ENCODE measurements at places on chromosomes 12 and 14.

DNA sequence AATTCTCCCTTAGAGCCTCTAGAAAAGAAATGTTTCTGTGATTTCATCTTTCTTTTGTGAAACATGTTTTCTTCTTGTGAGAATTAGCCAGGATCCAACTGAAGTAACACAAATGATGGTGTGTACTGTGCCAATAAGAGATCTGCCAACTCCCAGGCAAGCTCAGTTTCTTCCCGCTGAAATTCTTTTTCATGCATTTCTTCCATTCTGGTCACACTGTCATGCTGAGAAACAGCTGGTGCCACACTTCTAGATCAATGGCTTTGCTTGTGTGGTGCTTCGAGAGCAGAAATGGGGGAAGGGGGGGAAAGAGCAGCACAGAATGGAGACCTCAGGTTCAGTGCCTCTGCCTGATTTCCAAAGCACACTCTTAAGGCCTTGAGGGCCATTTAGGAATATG lies 41.4 kb upstream of the FGF6 start:
- no peak for DNase-seq

DNA sequence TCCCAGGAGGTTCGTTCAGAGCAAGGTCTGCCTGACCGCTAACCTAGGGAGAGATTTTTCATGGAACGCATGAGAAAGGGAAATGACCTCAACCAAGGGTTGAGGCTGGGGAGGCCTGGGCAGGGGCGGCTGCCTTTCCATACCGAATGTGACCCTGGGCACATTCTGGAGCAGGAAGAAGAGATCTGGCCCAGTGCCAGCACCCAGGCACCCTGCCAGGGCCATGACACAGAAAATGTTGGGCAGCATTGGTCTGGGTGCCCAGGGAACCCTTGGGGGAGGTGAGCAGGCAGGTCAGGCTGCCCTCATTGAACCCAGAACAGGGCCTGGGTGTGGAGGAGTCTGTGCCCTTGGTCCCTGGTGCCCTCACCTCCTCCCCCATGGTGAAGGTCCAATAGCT lies 106.8 kb downstream of the CALM1 start:
- DNase-seq = no peak

GRCh38 chr12:105072888-105073488 lies 11.3 kb downstream of the ALDH1L2 start:
- DNase-seq = no peak

DNA sequence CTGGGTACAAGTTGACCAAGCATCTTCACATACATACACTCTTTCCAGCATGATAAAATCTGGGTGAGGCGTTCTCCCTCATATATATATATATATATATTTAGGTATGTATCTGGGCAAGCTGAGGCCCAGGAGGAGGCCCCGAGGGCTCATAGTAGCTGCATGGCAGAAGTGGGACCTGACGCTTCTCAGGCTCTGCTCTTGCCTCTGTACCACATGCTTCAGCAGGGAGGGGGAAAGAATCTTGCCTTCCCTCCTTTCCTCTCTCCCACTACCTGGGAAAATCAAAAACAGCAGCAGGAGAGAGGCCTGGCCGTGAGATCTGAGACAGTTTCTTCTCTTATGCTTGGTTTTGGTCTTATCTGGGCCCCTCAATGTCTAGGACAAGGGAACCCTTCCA lies 9.2 kb downstream of the PPP1R1A start:
- no peak for DNase-seq

- no peak for DNase-seq
These were observed 88.7 kb downstream of the PPP2R5E start for GRCh38 chr14:63454436-63454835.

DNA sequence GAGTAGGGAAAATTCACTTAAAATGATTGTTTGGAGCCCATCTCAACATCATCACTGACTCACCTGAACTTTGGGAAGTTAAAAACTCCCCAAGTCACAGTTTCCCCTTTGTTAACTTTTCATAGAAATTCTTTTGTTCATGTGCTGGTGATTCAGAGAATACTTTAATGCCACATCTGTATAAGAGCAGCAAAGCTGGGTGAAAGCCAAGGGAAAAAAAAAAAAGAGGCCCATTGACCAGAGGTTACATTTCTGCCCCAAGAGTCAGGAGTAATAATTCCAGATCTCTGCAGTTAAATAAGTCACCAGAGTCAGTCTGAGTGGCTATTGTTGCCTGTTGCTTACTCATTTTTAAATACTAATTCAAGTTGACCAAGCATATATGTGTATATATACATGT lies 136.4 kb upstream of the LGR5 start:
- no peak for DNase-seq

GRCh38 chr14:95527387-95528002 lies 7.4 kb upstream of the GLRX5 start:
- DNase-seq = no peak

- no peak for DNase-seq
These were observed 121.6 kb downstream of the TMEM121 start for GRCh38 chr14:105647784-105648608.

DNA sequence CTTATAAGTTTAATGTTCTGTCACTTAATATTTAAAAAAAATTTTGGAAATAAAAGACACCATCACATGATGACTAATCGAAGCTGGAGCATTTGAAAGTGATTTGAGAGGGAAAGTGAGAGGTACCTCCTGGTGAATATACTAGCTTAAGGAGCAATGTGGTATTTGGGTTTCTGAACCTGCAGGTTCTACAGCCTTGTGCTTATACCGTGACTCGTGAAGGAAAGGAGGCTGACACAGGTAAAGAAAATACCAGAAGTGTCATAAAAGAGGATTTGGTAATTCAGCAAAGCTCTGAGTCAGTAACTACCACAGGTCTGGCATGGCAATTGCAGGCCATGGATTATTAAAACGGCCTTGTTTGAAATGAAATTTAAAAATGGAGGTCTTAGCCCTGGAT lies 151.0 kb downstream of the SLC38A4 start:
- DNase-seq = no peak

DNA sequence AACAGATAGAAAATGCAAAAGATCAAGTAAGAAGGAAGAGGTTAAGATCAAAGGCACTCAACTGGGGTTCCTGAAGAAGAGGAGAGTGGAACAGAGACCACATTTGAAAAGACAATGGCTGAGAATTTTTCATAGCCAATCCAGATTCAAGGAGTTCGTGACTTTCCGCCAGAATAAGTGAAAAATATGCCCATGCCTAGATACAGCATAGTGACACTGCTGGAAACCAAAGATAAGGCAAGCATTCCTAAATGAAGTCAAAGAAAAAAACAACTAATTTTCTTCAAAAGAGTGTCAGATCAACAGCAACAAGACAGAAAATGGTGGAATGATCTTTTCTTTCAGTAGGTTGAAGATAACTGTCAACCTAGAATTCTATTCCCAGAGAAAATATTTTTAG lies 47.5 kb downstream of the EGLN3 start:
- DNase-seq = no peak

DNA sequence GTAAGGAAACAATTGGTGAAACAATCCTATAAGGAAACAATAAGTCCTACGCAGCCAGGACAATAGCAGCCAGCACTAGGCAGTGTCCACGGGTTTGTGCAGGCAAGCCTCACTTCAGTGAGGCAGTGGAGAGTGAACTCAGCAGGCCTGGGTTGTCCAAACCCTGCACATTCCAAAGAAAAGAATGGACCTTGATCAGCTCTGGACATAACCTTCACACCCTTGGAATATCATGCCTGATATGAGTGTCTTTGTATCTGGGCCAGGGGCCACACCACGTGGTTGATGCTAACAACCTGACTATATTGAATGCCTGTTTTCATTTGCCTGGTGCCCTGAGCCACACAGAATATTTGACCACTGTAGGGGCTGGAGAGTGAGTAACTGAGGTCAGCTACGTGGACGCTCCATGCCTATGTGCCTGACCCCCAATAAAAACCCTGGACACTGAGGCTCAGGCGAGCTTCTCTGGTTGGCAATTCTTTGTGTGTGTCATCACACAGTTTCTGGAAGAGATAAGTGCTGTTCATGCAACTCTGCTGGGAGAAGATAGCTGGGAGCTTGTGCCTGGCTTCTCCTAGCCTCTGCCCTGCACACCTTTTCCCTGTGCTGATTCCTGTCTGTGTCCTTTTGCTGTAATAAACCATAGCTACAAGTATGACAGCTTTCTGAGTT lies 81.4 kb upstream of the NCOR2 start:
- DNase-seq = no peak

GRCh38 chr14:89707086-89707485 lies 247.4 kb downstream of the EFCAB11 start:
- DNase-seq = no peak

DNA sequence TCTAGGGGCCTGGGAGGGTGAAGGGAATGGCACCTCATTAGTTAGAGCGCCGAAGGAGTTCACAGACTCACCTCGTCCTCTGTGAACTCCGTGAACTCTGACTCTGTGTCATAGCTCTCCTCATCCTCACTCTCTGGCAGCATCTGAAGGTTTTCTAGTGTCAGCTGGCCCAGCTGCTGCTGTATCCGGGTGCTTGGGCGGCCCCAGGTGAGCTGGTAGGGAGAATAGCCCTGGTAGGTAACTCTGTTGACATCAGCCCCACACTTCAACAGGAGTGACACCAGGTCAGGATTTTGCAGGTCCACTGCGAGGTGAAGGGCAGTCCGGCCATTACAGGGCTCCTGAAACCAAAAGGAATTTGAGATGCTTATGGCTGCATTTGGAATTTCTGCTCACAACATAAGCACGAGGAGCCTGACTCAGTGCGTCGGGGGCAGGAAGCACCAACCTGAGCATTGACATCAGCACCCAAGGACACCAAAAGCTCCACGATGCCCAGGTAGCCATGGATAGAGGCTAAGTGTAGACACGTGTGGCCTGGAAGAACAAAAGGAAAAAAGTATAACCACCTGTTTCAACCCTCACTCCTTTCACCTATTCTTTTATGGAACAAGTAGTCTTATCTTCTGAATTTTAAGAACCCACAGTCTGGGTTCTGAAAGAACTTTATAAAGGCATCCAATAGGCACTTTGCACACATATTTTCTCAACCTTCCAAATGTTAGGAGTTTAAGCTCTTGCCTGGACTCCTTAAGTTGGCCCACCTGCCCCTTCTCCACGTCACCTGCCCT lies 2.0 kb downstream of the NFKBIA start:
- no peak for DNase-seq

- no peak for DNase-seq
These were observed 26.1 kb upstream of the MYF6 start for GRCh38 chr12:80681287-80681686.

DNA sequence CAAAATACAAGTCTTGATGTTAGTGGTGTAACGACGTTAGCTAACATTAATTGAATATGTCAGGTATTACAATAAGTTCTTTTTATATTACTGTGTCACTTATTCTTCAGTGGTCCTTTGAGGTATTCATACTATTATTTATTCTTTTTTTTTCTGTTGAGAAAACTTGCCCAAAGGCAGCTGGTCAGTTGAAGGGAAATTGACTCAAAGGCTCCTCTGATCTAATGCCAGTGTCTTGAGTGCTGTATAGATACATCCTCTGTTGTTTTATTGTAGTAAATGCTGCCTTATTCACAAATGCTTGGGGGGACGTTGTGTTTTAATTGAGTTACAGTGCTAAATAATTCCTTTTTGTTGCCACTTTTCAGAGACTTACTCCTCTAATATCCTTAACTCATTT lies 23.0 kb downstream of the SCYL2 start:
- DNase-seq = no peak

GRCh38 chr12:104360157-104360556 lies 56.6 kb downstream of the EID3 start:
- no peak for DNase-seq

GRCh38 chr14:81096656-81097055 lies 124.1 kb downstream of the GTF2A1 start:
- DNase-seq = no peak

- no peak for DNase-seq
These were observed at the start of gene HOXC4 for GRCh38 chr12:54053751-54054741. Gene HOXC4, plus strand, starts transcription at chr12:54053835. Its CDS starts 88 bp downstream, at chr12:54053923.

- no peak for DNase-seq
These were observed 620 bp upstream of the NID2 start for GRCh38 chr14:52069307-52070050.

GRCh38 chr14:100785338-100785615 lies 40.6 kb upstream of the MEG3 start:
- no peak for DNase-seq

DNA sequence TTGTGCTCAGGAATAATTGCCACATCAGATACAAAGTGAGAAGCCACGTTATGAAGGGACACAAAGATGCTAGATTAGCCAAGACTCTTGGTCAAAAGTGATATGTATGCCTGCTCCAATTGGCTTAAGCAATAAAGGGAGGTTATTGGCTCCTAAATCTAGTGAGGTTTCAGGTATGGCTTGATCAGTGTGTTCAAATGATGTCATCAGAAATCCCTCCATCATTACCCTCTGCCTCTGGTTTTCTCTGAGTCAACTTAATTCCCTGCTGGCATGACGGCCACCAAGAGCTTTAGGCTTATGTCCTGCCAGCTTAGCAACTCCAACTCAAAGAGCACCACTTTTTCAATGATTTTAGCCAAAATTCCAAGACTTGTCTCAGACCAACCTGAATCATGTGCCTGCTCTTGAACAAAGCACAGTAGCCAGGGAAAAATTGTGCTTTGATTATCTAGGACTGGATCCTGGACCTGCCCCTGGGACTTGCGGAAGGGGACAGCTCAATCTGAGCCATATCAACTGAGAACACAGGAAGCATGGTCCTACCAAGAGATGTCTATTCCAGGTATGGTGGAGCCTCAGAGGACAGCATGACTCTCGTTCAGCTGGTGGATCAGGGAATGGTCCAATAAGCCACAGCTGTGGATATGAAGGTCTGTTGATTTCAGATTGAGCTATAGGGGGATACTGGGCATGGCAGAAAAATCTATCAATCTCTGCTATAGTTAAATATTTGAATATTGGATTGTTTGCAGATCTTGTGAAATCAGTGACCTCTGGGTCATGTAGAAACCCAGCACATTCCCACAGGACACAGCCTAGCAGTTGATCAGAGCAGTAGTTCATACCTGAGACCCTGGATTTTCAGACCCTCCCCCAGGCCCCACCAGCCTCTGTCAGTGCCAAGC lies 16.1 kb upstream of the P2RX7 start:
- no peak for DNase-seq

- no peak for DNase-seq
These were observed 15.2 kb downstream of the SERPINA12 start for GRCh38 chr14:94494085-94494484.

- no peak for DNase-seq
These were observed 60.4 kb upstream of the SEL1L start for GRCh38 chr14:81594012-81594411.

GRCh38 chr14:72892103-72892878 lies 1.6 kb downstream of the DPF3 start:
- DNase-seq = no peak

- DNase-seq = no peak
These were observed 12.1 kb upstream of the GAPDH start for GRCh38 chr12:6522193-6522592.

DNA sequence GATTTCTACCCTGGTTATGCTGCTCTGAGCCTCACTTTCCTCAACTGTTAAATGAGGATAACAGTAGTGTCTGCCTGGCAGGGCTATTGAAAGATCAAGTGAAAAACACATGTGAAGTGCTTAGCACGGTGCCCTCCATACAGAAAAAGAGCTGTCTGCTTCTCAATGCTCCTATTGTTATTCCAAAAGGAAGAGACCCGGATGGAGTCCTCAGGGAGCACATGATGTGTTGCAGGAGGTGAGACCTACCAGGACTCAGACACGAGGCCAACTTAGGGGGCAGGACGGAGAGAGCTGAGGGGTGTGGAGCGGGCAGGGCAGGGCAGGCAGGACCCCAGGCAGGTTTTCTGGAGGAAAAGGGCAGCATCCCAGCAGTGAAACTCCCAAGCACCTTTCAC lies 8.9 kb downstream of the FAIM2 start:
- no peak for DNase-seq

- DNase-seq = peak; percentile 9
These were observed 44.3 kb downstream of the TMTC2 start for GRCh38 chr12:82730953-82731459.
